ENCODE measurements at places on chromosomes 4 and X.

DNA sequence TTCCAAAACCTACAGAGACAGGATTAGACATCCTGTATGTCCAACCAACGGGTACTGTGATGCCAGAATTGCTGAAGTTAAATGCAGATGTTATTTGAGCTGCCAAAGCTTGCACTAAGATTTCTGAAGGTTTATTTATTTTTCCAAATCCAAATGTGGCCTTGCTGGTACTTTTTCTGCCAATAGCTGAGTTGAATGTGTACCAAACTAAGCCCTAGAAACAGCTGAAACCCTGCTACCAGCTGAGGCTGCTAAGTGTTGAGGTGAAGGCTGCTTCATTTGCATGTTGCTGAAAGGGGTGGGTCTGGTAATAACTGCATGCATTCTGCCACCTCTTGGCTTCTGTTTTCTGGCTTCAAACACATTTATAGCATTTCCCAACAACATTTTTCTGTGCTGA, 366.5 kb downstream of the FAT4 start:
- no peak for DNase-seq

- DNase-seq, result peak; percentile 42
Measured at GRCh38 chr4:1991596-1992434, 17.0 kb downstream of the NELFA start.

DNA sequence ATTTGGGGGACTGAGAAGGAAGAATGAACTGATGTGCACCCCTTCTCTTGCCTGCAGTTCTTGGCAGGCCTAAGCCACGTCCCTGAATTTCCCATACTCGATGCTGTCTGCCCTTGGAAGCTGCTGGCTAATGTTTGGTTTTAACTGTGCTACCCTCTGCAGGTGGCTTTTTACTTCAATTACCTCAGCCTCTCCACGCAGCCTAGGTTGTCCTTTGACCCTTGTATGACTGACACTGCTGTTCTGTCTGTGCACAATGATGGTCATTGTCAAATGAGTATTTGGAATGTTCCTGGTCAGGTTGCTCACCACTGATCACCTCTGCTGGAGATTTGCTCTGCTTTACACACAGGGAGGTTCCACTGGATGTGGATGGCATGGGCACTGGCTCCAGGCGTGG, 137.1 kb downstream of the ZNF518B start:
- DNase-seq, result no peak

- no peak for DNase-seq
Measured at GRCh38 chrX:54427837-54428424, 12.3 kb upstream of the TSR2 start.

- DNase-seq, result no peak
Measured at GRCh38 chrX:134685668-134686067, 27.4 kb upstream of the PLAC1 start.

DNA sequence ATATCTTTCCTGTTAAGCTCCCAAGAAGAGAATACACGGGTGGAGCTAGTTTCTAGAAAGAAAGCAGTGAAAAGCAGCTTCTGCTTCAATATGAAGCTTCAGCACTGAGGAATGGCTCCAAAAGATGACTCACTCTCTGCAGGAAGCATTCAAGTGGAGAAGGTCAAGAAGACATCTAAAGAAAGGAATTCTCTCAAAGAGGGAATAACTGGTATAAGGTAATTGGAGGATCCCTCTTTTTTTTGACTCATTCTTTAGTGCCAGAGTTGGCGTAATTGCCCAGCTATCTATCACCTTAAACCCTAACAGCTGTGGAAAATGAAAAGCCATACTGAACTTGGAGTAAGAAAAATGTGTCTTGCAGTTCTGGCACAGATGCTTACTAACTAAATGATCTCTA, 3.5 kb downstream of the EDA2R start:
- DNase-seq, result no peak

DNA sequence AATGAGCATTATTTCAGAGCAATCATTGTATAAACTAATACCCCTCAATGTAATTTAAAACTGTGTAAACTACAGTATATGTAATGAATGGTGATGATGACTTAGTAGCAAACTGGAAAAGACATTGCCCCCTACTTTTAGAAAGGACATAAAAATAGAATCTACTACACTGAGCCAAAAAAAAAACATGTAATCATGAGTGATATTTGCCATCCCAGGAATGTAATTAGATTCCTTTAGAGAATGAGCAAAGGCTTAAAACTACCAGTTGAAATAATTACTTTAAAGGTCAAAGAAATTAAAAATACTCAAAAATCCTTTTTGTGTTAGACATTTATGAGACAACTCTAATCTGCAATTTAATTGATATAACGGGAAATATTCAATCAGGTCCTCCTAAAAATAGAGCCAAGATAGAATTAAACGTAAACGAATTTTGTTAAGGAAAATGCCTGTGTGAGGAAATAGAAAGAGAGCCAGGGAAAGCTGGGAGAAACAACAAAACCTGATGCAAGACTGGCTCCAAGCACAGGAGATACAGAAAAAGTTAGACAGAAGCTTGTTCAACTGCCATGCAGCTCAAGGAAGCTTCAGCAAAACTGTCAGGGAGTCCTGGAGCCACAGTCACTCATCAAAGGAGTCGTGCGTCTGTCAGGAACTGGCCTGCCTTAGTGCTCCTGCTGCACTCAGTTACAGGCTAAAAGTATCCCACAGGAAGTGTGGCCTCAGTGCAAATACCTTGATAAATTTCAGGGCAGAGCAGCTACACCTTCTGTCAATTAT, 655.7 kb upstream of the INTU start:
- no peak for DNase-seq

DNA sequence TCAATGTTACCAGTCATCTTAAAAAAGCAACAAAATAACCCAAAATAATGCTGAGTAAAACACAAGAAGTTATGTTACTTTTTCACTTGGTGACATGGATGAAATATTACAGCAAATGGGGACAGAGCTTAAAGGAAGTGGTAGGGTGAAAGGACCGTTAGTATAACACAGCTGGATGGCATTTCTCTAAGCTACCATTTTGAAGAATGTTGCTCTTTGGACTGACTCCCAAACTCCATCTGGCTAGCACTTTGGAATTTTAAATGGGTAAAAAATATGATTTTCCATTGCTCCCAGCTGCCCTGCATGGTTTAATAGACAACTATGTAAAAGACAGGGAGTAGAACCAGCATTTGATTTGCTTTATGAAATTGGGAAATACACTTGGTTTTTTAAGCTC, 27.6 kb downstream of the CLCN5 start:
- DNase-seq, result no peak

GRCh38 chr4:159487284-159487747, 384.4 kb downstream of the RAPGEF2 start:
- peak; percentile 58 for DNase-seq

- DNase-seq, result peak; percentile 80
Measured at GRCh38 chrX:38805432-38806389, 4.5 kb downstream of the MID1IP1 start.

GRCh38 chr4:128649575-128650205, 159.8 kb upstream of the JADE1 start:
- DNase-seq, result no peak

GRCh38 chr4:146981651-146982050, 36.0 kb upstream of the TTC29 start:
- no peak for DNase-seq

DNA sequence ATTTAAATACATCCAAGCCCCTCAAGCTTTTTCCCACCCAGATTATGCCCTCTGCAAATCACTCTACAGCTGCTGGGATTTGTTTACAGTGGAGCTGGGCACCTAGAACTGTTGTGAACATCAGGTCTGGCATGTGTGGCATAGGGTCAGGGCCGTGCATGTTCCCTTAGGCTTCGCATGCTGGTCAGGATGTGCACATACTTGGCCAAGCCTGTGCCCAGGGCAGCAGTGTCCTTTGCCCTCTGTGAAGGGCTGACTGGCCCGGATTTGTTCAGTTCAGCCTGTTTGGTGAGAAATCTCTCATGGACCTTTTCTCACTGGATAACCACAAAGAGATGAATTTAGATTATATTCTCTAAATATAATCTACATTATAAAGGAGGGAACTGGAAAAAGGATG, 471.9 kb downstream of the TRIML1 start:
- no peak for DNase-seq

GRCh38 chr4:67746797-67747495, 7.2 kb downstream of the GNRHR start:
- DNase-seq, result no peak

DNA sequence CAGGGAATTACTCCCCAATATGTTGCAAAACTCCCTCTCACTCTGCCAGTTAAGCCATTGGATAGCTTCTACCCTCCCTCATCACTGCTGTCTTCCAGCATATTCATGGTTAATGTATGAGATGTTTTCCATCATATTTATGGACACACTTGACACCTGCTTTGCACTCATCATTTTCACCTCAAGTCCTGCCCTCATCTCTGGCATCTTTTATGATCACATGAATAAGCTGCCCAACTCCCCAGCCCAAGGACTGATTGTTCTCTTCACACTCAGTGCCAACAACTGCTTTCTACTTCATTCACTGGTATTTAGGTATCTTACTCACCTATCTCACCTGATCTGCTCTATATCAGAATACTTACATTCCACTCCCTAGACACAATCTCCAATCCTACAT, 131.1 kb upstream of the TTC29 start:
- DNase-seq, result no peak

DNA sequence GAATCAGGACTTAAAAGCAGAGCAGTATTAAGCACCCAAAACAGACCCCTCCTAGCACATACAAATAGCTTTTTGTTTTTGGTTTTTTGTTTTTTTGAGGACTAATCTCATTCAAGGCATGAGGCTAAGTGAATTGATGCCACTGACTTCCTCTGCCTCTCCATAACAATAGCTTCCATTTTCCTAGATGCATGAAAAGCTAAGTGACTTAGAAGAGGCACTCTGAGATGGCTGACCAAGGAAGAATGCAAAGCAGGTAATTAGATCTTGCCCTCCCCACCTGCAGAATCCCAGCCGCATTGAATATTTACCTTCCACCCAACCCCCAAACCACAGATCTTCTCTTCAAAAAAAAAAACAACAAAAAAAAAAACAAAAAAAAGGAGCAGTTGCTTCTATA, 7.4 kb upstream of the KDR start:
- DNase-seq, result no peak

- DNase-seq, result no peak
Measured at GRCh38 chr4:111802191-111802590, 343.1 kb upstream of the FAM241A start.

DNA sequence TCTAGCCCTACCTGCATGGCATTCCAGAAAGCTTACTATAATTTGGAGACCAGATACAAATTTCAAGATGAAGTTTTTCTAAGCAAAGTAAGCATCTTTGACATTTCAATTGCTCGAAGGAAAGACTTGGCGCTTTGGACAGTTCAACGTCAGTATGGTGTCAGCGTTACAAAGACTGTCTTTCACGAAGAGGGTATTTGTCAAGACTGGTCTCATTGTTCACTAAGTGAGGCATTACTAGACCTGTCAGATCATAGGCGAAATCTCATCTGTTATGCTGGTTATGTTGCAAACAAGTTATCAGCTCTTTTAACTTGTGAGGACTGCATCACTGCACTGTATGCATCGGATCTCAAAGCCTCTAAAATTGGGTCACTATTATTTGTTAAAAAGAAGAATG, 17.6 kb downstream of the THAP9 start:
- no peak for DNase-seq

- DNase-seq, result no peak
Measured at GRCh38 chr4:60744767-60745166, 455.4 kb upstream of the ADGRL3 start.

- DNase-seq, result no peak
Measured at GRCh38 chr4:156132196-156132595, 178.5 kb upstream of the CTSO start.

DNA sequence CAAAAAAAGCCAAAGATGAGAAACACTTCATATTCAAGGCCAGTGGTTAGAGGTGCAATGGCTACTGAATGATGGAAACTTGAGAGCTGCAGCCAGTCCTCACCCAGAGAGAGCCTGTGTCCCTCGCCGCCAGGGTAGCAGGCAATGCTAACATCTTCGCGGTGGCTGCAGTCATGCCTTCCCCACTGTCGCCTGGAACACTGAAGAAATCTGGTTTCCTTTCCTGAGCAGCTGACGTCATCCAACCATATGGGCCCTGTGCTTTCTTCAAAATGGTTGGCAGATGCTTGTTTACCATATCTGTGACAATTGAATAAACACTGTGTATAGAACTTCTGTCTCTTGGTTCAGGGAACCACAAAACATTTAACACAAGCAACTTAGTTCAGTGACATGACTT, 39.7 kb downstream of the PRSS12 start:
- DNase-seq, result no peak

- no peak for DNase-seq
Measured at GRCh38 chrX:15349046-15349445, 13.7 kb upstream of the PIGA start.

DNA sequence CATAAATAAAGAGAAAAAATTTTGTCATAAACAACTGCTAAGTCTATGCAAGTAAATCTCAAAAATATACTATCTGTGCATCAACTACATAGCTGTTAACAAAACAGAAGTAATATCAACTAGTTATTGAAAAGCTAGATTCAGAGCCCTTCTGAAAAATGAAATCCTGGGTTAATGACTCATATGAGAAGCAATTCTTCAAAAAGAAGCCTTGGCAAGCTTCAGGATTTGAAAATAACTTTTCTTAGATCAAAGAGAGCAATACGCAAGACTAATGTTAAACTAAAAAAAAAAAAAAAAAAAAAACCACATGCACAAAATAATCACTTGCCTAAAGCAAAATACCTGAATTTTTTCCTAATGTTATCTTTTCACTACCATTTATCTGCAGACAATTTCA, 566.1 kb upstream of the BOD1L1 start:
- DNase-seq, result no peak

DNA sequence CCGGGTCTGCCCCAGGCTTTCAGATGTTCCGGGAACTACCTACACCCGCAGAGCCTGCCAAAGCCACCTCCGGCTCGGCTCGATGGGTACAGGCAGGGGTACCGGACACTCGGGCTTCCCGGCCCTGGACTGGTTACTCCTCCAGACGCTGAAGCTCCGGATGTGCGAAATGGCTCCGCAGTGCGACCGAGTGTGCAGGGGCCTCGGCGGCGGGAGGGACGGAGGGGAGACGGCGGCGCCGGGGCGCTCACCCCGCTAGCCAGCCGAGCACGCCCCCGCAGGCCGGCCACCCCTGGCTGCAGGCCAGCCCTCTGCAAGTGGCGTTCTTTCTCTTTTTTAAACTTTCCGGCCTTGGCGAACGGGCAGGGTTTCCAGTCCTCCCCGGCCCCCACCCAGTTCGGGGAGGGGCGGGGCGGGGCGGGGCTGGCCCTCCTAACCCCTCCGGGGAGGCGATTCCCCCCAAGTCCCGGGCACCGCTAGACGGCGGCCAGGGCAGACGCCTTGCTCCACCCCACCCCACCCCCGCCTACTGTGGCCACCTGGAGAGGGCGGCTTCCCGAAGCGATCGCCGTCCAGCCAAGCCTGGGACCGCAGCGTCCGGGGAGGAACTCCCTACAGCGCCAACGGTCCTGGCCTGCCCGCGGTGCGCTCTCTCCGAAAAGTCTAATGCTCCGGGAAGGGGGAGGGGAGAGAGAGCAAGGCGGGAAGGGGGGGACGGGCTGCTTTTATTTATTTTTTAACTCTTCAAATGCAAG, 7.5 kb downstream of the BCOR start:
- peak; percentile 50 for DNase-seq

GRCh38 chrX:15116900-15117299, 153.0 kb downstream of the ASB9 start:
- DNase-seq, result no peak

- no peak for DNase-seq
Measured at GRCh38 chr4:152633118-152633517, 46.7 kb downstream of the TMEM154 start.
